ENCODE measurements at places on chromosomes 1 and 21.

DNA sequence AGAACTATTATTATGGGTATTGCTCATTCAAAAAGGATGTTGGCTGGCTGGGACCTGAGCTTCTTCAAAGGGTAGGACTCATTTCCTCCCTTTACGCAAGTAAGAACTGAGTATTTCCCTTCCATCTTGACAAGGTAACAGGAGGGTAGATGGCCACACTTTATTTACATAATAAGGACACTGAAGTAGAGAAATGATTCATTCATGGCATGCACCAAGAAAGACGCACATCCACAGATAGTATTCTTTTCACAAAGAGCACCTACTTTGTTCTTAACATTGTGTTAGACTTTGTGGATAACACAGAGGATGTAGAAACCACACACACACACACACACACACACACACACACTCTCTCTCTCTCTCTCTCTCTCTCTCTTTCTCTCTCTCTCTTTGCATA lies 82.9 kb downstream of the FAM78B start:
- DNase-seq, result no peak

DNA sequence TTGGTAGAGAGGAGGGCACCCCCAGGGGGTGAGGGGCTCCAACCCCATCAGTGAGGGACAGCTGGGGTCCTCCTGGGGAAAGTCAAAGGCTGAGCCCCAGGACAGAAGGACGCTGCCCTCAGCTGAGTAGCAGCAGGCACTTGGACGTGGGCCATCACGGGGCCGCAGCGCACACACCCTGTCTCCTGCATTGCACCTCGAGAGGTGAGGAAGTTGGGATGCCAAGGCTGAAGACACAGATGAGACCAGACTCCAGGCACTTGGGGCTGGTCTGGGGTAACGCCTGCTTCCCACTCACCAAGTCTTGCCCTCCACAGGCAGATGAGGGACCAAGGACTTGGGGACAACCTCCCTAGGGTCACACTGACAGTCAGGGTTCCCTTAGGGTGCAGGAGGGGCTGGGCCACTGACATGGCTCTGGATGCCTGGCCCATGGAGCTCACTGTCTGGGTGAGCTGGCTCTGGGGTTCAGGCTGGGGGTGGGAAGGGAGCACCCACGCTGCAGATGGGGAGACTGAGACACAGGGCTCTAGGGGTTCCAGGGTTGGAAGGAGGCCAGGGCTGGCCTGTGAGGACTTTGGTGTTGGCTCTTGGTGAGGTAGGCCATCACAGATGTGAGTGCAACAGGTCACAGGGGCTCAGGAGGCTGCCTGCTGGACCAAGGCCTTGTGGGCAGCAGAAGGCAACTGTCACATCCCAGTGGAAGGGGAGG lies 16.6 kb upstream of the ZNF678 start:
- DNase-seq, result no peak

DNA sequence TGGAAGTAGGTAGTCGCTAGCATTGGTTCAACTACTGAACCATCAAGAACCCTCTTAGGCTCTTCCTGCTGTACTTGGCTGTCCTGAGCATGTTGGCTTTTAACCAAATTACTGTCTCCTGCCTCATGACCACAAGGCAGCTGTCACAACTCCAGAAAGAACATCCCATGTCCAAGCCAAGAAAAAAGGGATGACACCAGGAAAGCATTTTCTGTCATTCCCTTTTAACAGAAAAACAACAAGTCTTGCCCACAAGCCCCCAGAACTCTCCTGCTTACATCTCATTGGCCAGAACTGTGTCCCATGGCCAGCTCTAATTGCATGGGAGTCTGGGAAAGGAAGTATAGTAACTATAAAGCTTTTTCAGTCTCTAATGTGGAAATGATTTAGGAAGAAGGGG lies 2.4 kb upstream of the RNU5D-1 start:
- no peak for DNase-seq

GRCh38 chr21:28485301-28486022 lies 507.2 kb downstream of the LTN1 start:
- no peak for DNase-seq

GRCh38 chr1:20233866-20234265 lies 47.5 kb upstream of the PLA2G2C start:
- no peak for DNase-seq

GRCh38 chr1:221203224-221204054 lies 324.2 kb downstream of the HLX start:
- peak; percentile 86 for DNase-seq

- no peak for DNase-seq
Observed at GRCh38 chr1:234963180-234963903, 165.3 kb downstream of the TOMM20 start.

- DNase-seq, result no peak
Observed at GRCh38 chr1:43005460-43006361, 47.0 kb upstream of the SLC2A1 start.

DNA sequence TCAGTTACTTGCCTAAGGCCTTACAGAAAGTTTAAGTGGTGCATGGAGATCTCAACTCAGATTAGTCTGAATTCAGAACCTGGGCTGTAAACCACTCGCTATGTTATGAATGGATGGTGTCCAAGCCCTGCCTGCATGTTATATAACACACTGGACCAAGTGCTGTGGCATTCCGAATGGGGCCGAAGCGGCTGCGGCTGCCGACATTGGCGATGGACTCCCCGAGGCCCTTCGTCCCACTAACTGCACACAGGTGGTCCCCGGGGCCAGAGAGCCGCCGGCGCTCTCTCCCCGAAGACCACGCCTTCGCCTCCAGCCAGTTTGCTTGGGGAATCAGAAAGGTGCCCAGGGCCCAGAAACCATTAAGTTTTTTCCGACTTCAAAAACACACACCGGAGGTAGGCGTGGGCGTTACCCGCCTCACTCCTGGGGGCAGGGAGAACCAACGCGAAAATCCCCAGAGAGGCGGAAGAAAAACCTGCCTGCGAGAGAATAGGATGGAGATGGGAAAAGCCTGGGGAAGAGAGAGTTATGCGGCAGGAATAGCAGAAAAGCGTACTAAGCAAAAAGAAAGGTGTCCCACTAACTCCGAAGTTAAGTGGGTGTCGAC lies 579 bp upstream of the TENT5C start:
- DNase-seq, result no peak

- no peak for DNase-seq
Observed at GRCh38 chr1:9384128-9384527, 91.4 kb downstream of the SPSB1 start.

DNA sequence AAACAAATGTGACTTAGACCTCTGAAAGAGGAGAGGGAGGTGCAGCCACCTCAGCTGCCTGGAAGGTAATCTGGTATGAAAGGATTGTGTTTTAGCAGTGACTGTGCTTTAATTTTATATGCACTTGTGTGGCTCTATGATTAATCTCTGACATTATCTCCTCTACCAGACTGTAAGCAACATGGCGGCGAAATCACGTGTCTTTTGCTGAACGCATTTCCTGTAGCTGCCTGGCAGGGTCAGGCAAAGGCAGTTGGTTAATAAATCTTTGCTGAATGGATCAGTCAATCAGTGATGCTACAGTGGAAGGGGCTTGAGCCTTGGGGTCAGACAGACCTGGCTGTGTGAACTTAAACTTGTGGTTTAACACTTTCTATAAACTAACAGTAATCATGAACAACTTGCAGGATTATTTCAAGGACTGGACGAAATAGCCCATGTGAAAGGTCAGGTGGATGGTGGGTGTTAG lies 96.9 kb downstream of the ADSS2 start:
- DNase-seq, result no peak

DNA sequence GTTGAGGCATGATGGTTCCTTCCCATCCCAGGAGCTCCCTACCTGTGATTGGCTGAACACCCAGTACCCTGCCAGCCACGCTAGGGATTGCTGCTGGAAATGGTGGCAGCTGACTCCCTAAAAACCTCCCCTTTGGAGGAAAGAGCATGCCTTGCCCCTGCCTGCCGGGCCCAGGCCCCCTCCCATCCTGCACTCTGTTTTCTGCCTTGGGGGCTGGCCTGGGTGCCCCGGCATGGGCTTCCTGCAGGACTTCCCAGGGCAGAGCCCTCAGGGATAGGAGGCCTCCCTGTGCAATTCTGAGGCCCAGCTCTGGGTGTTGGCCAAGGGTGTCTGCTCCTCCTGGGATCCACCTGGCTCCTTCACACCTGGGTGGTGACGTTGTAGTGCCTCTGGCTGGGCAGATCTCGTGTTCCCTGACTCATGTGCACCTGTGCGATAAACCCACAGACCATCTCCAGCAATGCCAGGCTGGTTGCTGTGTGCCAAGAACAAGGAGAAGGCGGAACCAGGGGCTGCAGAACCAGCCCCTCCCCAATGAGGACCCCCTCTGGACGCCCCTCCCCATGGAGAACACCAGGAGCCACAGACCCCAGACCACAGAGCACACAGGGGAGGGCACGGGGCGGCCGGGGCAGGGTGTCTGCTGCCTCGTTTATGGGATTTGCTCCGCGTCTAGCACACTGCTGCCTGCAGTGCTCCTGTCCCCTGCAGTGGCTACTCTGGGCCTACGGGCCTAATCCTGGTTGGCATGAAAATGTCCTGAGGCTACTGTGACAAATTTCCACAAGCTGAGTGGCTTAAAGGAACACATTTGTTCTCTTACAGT lies 13.6 kb downstream of the CSTB start:
- no peak for DNase-seq

GRCh38 chr1:116308276-116308675 lies 64.8 kb upstream of the ATP1A1 start:
- no peak for DNase-seq

DNA sequence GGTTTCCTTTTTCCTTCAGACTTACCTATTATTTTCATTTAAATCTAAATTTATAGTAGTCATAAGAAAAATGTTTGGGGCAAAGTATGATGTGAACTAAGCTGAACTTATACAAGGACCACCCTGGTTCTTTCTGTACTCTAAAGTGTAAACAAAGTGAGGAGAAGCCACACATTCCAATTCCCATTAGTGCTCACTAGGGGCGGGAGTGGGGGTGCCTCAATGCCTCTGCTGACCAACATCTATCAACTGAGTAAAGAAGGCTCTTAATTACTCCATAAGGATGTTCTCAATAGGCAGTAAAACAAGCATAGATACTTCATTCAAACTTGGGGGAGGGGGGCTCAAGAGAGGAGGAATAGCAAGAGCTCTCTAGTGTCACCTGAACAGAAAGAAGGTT lies 151.7 kb downstream of the CDC42BPA start:
- DNase-seq, result no peak

DNA sequence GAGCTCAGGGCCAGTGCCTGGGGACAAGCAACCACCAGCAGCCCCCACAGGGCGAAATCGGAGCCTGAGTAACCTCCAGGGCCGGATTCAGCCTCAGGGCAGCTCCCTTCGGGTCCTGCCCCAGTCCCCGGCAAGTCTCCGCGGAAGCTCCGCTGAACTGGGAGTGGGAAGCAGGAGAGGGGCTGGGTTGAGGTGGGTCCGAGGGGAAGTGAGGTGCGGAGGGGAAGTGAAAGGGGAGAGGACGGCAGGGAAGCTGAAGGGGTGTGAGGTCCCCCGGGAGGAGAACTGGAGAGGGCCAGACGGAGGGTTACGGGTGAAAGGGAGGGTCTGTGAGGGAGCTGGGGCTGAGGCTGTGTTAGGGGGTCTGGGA lies 560 bp downstream of the PADI2 start:
- DNase-seq, result no peak

DNA sequence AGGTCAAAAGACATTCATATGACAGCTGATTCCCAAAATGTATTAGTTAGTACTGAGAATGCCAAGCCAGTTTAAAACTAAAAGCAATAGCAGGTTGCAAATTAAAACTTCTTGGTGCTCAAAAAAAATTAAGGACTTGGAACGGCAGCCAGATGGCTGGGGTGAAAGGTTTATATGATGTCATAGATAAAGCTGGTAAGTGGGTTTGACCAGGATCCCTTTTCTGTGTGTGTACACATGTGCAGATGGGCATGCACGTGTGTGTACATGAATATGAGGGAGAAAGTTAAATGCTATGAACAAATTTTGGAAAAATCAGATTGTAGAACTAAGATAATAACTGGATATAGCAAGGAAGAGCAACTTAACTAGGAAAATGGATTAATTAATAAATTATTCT lies 39.1 kb upstream of the DPH5 start:
- DNase-seq, result no peak

- no peak for DNase-seq
Observed at GRCh38 chr1:187877220-187877619, 1048.5 kb downstream of the PLA2G4A start.

Data from muscle of arm (tissue), 14 donors.